ENCODE measurements at places on chromosomes 11 and 22.

DNA sequence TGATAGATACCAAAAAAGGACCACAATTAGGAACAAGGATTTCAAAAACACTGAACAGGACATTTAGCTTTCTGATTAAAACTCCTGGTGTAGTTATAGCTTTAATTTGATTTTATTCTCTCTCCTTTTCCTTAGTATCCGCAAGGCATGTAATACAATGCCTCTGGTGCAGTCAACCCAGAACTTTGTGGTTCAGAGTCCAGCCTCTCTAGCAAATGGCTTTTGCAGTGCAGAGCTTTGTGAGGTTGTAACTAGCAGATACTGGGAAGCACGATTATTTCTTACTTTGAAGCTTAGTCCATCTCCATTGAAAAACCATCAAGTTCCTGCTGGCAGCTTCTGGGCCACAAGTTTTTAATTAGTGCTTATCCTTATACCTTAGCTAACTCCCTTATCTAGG, 79.8 kb downstream of the GRIA4 start:
- no peak for DNase-seq

- no peak for DNase-seq
These were observed 18.7 kb downstream of the SCUBE2 start for GRCh38 chr11:9072626-9073176.

- no peak for DNase-seq
These were observed 4.0 kb downstream of the AIFM3 start for GRCh38 chr22:20970939-20971657.

DNA sequence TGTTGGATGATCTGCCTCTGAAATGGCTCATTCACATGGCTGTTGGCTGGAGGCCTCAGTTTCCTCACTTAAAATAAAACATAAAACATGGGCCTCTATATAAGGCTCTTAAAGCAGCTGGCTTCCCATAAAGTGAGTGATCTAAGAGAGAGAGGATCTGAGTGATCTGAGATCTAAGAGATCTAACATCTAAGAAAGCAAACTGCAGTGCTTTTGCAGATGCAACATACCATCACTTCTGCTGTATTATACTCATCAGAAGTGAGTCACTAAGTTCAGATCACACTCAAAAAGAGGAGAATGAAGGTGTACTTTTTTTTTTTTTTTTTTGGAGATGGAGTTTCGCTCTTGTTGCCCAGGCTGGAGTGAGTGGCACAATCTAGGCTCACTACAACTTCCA, 18.1 kb upstream of the HSPA8 start:
- no peak for DNase-seq

GRCh38 chr22:17566776-17567175, 3.5 kb downstream of the SLC25A18 start:
- DNase-seq, result no peak

- no peak for DNase-seq
These were observed 50.6 kb downstream of the ARHGAP8 start for GRCh38 chr22:44802956-44803355.

GRCh38 chr11:112016765-112017376, 8.3 kb upstream of the DLAT start:
- DNase-seq, result no peak

GRCh38 chr11:110093407-110094297, 460 bp downstream of the ZC3H12C start:
- DNase-seq, result no peak

- DNase-seq, result no peak
These were observed 8.6 kb downstream of the ARAP1 start for GRCh38 chr11:72743321-72744221.

- no peak for DNase-seq
These were observed 41.9 kb downstream of the FLRT1 start for GRCh38 chr11:64077607-64078006.

DNA sequence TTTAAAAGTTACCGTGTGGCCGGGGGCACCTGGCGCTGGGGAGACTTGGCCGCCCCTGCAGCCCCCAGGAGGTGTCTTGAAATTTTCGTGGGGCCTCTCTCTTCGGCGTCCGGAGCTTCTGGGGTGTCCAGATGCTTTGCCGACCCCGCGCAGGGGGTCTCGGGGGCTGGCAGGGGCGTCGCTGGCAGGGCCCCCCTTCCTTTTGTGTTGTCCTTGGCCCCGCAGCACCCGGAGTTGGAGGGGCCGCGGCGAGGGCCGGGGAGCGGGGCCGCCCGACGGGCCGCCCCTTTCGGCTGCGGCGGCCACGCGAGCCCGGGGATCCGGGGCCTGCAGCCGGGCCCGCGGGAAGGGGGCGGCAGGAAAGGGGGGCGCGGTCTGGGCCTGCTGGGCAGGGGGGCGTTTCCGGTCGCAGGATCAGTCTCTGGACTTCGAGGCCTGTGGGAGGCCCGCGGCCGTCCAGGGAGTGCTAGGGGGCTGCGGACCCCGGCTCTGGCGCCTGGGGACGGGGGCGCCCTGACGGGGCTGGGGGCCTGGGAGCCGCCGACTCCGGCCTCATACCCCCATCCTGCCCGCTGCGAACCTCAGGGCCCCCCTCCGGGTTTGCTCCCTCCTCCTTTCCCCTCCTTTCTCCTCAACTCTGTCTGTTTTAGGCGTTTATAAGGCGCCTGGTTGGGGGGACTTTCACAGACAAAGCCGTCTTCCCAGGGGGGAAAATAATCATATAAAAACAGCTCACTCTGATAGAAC, 869 bp downstream of the ZC3H7B start:
- peak; percentile 9 for DNase-seq

- DNase-seq, result no peak
These were observed 35.6 kb downstream of the SIK2 start for GRCh38 chr11:111637885-111638284.

- no peak for DNase-seq
These were observed 101.0 kb upstream of the SORL1-AS1 start for GRCh38 chr11:121553806-121554205.

DNA sequence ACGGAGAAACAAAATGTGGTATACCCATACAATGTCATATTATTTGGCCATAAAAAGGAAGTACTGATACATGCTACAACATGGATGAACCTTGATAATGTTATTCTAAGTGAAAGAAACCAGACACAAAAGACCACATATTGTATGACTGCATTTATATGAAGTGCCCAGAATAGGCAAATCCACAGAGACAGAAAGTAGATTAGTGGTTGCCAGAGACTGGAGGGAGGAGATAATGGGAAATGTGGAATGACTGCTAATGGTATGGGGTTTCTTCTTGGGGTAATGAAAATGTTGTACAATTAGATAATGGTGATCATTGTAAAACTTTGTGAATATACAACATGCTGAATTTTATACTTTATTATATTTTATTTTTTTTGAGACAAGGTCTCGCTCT, 5.6 kb upstream of the SLC43A1 start:
- DNase-seq, result no peak

- no peak for DNase-seq
These were observed 6.9 kb downstream of the CYTH4 start for GRCh38 chr22:37289156-37289735.

GRCh38 chr11:34219279-34219678, 113.8 kb downstream of the NAT10 start:
- DNase-seq, result no peak

DNA sequence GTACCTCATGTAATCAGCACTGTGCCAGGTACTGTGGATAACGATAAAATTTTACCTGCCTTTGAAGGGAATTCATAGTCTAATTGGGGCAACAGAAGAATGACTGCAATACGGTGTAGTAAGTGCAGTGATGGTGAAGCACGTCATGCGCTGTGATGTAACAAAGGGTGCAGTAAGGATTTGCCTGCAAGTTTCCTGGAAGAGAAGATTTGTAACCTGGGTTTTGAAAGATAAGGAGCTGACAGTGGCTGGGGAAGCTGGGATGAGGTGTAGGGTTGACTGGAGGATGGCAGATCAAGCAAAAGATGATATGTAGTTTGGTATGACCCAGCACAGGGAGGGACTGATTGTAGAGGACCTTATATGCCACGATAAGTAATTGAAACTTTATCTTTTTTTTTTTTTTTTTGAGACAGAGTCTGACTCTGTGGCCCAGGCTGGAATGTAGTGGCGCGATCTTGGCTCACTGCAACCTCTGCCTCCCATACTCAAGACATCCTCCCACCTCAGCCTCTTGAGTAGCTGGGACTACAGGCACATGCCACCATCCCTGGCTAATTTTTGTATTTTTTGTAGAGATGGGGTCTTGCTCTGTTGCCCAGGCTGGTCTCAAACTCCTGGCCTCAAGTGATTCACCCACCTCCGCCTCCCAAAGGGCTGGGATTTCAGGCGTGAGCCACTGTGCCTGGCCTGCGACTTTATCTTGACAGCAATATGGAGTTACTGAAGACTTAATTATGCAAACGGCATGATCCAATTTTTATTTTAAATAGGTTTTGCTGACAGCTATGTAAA, 11.3 kb downstream of the SDHD start:
- DNase-seq, result no peak

GRCh38 chr11:9001736-9002135, 2.1 kb downstream of the NRIP3 start:
- DNase-seq, result no peak

GRCh38 chr22:50553310-50553709, 7.6 kb downstream of the KLHDC7B start:
- DNase-seq, result no peak

GRCh38 chr22:44074337-44074984, 50.4 kb downstream of the PARVB start:
- DNase-seq, result no peak

DNA sequence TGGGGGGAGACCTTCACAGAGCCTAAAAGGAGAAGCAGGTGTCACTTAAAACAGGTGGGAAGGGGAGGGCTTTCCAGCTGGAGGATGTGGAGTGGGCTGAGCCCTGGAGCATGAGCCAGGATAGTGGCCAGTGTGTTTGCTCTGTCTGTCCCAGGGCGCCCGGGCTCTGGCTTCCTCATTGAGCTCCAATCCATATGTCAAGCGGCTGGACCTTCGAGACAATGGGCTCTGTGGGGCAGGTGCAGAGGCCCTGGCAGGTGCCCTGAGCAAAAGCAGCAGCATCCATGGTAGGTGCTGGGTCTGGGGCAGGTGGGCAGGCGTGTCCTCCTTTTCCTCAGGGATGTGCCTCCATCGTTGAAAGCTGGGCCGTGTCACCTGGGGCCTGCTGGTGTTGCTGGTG, 2.0 kb downstream of the LRRC74B start:
- no peak for DNase-seq

DNA sequence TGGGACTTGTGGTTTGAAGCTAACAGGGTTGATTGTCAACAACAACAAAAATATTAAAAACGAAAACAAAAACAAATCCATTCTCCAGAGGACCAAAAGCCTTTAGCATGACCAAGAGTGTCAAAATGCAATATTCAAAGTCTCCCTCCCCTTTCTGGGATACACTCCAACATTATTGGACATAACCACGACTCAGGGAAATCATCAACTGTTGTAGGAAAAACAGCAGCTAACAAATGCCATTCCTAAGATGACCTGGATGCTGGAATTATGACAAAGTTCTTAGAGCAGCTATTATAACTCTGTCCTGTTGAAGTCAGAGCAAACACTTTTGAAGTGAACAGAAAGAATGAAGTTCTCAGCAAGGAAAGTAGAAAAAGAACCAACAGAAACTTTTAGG, 143.0 kb downstream of the TMEM135 start:
- no peak for DNase-seq

DNA sequence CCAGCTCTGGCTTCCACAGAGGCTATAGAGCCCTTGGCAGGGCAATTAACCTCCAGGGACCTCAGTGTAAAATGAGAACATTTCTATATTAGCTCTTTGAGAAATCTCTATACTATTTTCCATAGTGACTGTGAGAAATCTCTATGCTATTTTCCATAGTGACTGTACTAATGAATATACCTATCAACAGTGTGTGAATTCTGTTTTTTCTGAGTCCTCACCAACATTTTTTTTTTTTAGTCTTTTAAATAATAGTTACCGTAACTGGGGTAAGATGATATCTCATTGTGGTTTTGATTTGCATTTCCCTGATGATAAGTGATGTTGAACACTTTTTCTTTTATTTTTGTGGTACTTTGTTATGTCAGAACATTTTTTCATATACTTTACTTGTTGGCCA, 7.0 kb upstream of the MTNR1B start:
- no peak for DNase-seq

- no peak for DNase-seq
These were observed 2.1 kb upstream of the DGKZ start for GRCh38 chr11:46345131-46345597.

- no peak for DNase-seq
These were observed 321.7 kb downstream of the NTM start for GRCh38 chr11:131692151-131692550.

- no peak for DNase-seq
These were observed 35.1 kb downstream of the TRIM29 start for GRCh38 chr11:120102864-120103122.

DNA sequence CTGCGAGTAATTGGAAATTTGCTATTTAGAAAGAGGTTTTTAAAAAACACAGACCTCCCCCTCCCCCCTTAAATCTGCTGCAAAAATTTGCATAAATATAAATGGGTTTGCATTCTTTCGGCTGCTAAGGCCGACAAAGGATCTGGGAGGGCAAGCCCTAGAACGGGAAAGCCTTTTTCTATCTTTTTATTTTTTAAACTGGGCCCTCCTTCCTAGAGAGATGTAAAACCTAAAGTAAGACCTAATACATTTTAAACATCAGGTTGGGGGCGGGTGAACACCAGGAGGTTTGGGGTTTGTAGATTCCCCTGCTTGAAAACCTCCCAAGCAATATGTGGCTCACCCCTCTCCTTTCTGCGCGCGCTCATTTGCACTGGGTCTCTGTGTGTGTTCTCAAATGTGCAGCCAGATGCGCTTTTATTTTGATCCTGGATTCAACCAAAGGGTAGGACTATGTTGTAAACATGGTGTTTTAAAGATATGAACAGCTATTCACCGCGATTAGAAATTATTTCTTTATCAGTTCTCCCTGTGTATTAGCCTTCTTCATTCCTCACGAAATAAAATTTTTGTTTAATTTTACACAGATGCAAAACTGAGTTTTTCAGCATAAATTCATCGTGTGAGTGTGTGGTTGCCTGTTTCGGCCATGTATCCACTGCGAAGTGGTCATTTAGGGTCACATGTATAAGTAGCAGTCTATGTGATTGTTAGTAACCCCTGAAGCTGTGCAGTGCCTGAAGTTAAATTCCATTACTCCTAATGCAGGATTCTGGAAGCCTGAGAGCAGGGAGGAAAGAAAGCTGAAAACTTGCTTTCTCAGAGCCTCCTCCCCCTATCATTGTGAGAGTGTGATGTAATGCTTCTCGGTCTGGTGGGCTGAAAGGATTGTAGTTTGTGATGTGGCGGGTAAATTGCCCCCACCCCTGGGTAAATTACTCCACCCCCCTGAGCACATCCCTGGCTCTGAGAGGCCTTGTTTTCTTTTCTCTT, 988 bp downstream of the TNRC6B start:
- DNase-seq, result no peak

DNA sequence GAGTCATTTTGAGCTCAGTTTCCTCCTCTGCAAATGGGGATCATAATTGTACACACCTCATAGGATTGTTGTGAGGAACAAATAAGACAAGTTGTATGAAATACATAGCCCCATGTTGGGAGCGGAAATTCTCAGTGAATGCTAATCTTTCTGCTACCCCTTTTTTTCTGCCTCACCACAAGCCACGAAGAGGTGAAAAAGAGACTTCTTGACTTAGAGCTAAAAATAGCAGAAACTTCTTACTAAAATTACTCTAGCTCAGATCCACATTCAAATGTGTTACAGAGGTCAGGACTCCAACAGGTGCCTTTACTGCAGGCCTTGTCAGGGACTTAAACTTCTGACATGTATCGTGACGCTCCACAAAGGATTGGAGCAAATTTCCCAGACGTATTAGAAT, 128.5 kb downstream of the MIAT start:
- no peak for DNase-seq

- no peak for DNase-seq
These were observed 18.3 kb upstream of the OR56A3 start for GRCh38 chr11:5923794-5924193.

Measured in stimulated activated CD4-positive, alpha-beta T cell treated with anti-CD3 and anti-CD28 coated beads, Interleukin-15, amount 100 ng/mL, for 1 hour (primary cell).